GM20000 (cell line): ENCODE measurements at places on chromosomes 6 and 20.

GRCh38 chr6:112030961-112031660 is 22.8 kb upstream of the CCN6 start:
- no peak for DNase-seq

- DNase-seq = no peak
These were observed 12.7 kb upstream of the MLIP start for GRCh38 chr6:54098450-54099044.

DNA sequence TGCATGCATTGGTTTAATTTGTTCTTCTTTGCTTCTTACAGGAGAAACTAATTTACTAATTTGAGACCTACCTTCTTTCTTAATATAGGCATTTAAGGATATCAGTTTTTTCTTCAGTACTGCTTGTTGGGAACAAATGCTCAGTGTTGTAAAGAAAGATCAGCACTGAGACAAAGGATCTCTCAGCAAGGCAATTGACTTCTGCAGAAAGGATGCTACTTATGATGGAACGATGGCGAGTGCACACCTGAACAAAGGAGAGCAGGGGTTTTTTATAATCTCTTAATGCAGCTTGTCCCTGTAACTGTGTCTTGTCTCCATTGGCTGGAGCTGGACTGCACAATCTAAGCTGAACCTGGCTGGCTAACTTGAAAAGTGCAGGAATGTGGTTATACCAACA is 64.2 kb downstream of the RPP21 start:
- DNase-seq = no peak

DNA sequence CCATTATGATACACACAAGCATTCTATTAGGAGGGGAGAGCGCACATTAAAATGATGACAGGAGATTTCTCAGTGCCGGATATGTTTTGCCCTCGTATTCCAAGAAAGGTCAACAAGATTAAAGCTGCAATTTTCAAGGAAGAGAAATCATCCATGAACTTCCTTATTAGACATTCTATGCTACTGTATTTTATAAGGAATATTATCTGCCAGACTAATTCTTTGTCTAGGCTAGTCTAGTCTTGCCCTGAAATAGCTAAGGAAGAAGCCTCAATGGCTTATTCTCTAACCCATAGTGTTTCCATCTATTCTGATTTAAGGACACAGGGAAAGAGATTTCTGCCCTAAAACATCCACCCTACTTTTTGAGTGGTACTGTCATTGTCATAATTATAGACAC is 315.4 kb downstream of the ADGRG6 start:
- DNase-seq = no peak

GRCh38 chr6:139748353-139749146 is 374.1 kb upstream of the CITED2 start:
- no peak for DNase-seq

GRCh38 chr6:168133687-168134559 is 54.9 kb upstream of the FRMD1 start:
- DNase-seq = no peak

DNA sequence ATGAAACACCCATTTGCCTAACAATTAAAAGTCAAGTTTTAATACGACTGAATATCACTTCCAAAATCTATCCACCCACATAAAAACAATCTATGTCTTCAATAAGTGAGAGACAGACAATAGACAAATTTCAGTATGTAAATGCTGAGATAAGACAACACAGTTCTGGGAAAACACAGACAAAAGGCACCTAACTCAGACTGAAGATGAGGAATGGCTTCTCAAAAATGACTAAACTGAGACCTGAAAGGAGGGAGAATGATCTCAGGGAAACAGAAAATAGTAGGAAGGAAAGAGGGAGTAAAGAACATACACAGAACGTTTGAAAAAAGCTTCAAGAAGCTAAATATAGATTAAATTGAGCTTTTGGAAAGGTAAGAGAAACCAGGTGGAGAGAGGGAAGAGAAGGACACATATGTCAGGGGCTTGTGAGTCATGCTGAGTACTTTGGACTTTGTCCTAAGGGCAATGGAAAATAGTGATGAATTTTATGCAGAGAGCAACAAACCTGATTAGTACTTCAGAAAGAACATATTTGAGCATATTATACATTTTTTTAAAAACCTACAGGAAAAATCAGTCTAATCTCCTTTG is 16.1 kb downstream of the LMBRD1 start:
- no peak for DNase-seq

- no peak for DNase-seq
These were observed 60.1 kb upstream of the LTV1 start for GRCh38 chr6:143783077-143783476.

DNA sequence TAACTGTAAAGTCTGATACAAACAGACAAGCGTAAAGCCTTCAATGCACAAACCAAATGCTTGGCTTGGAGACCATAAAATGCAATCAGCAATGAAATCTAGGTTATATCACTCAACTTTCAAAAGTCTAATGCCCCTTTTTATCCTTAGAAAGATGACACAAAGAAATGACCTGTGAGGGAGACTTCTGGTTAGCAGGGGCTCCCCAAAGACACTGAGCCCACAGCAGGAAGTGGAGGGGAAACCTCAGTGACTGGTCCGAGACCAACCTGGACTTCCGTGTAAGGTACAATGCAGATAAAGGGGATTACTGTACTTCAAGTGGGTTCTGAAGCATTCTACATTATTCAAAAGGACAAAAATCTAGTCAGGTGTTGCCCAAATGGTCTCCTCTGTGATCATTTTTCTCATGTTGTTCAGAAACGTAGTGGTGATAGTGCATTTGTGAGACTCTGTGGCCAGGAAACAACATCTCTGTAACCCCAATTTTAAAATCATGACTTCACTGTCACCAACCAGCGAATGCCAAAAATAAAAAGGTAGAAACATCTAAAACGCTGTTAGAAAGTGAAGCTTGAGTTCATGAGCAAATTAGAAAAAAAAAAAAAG is 88.2 kb downstream of the HIVEP2 start:
- DNase-seq = peak; percentile 48

DNA sequence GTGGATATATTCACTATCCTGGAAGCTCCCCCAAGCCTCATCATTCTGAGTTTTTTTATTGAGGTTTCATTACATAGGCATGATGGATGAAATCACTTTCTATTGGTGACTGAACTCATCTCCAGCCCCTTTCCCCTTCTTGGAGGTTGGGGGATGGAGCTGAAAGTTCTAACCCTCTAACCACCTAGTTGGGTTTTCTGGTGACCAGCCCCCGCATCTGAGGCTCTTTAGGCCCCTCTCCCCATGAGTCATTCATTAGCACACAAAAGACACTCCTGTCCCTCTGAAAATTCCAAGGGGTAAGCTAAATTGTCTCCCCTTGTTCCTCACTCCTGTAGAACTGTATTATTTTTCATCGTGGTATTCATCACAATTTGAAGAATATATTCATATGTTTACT is 33.3 kb downstream of the GFRA4 start:
- no peak for DNase-seq

DNA sequence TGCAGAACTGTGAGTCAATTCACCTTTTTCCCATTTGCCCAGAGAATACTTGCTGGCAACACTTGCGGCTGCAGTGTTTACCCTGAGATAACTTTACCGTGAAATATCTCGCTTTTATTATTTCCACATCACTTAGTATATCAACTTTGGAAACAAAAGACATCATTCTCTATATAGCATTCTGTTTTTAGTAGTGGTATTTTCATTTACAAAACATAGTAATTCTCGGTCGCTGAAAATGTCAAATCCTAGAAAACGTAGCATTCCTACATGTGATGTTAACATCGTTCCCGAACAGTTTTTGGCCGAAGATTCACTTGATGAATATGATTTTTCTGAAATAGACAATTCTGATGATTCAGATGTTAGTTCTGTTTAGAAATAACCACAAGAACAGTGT is 52.0 kb downstream of the NHLRC1 start:
- DNase-seq = no peak

DNA sequence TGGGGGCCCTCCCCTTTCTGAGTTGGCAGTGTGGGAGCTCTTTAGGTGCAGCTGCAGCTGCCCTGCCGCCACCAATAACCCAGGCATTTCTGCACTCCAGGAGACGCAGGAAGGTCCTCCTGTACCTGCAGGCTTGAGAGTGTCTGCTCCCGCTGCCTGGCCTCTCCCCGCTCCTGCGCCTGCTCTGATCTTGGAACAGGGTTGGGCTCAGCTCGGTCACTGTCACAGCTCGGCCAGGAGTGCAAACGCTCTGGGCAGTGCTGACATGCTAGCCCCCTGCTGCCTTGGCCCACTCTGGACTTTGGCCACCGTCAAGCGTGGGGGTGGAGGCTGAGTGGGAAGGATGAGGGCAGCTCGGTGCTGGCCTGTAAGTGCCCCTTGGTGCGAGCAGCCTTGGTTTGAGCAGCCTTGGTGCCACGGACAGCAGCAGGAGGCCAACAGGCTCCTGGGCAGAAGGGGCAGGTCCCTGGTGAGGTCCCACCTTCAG is 738.1 kb upstream of the GJE1 start:
- DNase-seq = no peak

- DNase-seq = no peak
These were observed 20.7 kb downstream of the RIPK1 start for GRCh38 chr6:3088968-3089367.

GRCh38 chr20:53926428-53927028 is 143.9 kb downstream of the BCAS1 start:
- DNase-seq = peak; percentile 46

GRCh38 chr6:88166493-88167351 is 575 bp upstream of the CNR1 start:
- peak; percentile 77 for DNase-seq

DNA sequence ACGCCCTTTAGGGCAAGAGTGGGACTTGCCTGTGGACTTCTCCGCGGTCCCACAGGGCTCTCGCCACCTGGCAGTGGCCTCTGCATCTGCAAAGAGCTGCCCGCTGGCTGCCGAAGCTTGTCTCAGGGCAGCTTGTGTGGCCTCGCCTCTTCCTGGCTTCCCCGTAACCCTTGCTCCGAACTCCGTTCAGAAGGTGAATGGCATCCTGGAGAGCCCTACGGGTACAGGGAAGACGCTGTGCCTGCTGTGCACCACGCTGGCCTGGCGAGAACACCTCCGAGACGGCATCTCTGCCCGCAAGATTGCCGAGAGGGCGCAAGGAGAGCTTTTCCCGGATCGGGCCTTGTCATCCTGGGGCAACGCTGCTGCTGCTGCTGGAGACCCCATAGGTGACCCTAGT is 3.0 kb downstream of the RTEL1 start:
- no peak for DNase-seq

DNA sequence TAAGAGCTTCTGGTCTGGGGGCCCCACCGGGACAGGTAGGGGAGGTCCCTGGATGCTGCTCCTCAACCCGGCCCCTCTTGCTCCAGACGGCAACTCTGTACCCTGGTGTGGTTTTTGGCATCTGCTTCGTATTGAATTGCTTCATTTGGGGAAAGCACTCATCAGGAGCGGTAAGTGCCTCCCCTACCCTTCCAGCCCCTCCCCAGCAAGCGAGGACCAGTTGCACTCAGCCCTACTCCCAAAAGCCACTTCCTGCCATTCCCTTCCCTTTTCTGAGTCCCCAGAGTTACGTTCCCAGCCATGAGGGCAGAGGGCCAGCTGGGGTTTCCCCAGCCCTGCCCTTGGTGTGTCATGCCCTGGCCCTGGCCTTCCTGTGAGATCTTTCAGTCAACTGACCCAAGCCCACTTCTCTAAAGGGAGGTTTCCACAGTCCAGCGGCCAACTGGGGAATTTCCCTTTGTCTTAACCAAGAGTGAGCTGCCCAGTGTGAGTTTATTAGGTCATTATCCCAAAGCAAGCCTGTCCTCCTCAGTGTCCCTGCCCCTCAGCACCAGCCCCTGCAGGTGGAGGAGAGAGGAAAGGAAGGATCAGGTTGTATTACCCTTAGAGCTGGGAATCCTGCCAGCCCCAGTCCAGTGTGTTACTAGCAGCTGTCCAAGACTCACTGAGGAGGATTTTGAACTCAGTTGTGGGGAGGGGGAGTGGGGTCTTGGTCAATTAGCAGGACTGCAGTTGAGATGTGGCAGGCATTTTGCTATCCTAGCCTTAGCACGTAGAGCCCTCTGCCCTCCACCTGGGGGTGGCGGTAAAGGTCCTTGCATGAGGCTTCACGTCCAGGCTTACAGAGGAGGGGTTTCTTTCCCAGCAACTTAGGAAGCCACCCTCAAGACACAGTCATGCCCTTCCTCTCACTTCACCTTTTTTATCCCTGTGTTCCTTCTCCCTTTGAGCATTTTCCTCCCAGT is 45.8 kb downstream of the TM9SF4 start:
- peak; percentile 49 for DNase-seq

DNA sequence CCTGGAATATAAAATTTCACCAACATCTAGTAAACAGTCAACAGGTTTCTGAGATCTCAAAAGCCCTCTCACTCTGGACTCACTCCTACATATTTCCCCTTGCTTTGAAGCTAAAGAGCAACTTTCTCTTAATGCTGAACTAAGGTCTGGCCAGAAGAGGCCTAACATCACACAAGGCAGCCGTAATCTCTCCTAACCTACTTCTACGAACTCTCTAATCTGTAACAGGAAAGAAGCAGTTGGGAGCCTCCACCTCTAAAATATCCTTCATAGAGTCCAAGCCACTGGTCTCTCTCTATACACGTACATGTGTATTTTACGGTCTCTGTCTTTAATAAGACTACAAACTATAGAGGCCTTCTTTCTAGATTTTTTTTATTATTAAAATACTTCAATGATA is 72.0 kb downstream of the REV3L start:
- no peak for DNase-seq

DNA sequence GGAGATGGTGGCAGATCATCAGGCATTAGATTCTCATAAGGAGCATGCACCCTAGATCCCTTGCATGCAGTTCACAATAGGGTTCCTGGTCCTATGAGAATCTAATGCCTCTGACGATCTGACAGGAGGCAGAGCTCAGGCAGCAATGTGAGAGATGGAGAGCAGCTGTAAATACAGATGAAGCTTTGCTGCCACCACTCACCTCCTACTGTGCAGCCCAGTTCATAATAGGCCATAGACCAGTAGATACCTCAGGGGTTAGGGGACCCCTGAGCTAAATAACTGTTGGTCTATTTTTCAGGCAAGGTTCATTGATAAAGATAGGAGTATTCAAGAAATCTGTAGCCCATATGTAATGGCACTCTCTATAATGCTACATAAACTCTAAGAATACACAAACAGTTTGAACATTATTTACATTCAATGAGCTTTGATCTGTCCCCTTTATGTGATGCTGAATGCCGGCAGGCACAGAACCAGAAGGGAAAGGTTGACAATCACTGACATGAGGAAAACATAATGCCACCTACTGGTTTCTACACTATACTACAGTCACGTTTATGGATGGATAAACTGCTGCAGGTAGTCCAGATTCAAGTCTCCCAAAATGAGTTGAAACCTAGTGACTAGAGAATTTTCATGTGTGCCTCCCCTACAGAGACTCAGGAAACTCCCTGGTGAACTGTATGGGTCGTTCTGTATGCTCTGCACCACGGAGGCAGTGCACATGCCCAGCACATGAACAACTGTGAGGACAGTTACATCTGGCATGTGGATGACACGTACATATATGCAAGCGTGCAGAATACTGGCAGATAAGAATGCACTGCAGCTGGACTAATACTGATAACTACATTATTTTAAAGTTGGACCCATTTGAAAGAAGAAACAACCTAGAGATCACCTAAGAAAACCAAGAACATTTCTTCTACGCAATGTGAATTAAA is 72.0 kb downstream of the DST start:
- DNase-seq = peak; percentile 30
